Lower lobe of right lung (tissue), 2 donors: ENCODE measurements at places on chromosomes 2 and 18.

GRCh38 chr2:235165631-235166030 lies 213.8 kb downstream of the SH3BP4 start:
- no peak for DNase-seq

DNA sequence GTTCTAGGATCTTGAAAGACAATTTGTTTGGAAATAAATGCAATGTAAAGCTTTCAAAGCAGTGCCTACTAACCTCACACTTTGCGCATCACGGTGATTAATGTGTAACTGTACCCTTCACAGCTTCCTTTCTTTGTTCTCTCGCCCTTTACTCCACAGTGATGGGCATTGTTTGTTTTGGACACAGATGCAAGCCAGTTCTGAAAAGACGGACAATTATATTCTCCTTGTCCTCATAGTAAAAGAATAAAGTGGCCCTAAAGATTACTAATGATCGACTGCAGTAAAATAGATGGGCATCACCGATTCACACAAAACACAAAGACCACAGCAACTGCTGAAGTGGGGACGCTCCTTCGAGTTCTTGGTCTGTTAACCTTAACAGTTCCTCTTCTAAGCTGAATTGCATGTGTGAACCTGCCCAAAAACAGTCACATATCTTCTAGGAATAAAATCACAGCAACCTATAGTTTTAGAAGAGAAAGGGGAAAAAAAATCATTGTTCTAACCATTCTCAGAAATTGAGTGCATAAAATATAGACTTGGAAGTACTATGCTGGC lies 7.7 kb downstream of the L3MBTL4 start:
- no peak for DNase-seq

DNA sequence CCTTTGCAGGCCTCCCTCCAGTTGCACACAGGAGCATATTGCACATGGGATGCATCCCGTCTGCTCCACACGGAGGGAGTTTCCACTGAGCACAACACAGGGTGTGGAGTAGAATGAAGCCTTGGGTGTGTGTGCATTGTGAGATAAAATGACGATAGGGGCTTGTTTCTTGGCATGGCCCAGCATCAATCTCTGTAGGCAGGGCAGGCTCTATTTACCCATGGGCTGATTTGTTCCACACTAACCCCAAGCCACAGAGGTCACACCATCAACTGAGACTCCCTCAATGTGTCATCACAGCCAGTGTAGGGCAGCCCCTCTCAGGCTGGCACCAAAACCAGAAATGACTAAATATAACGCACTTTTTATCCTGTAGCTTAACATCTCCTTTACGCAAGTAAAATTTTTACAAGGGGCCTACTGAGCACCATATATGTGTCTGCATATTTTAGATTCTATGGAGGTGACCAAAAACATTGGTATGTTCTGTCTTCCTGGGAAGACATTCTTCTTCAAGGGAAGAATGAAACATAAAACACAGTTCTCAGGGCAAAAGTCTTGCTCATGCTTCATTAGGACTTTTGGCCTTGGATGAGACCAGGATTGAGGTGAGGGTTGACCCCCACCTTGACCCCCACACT lies 2.7 kb upstream of the GKN1 start:
- no peak for DNase-seq

GRCh38 chr2:232889876-232890401 lies 19.9 kb downstream of the SNORC start:
- no peak for DNase-seq

GRCh38 chr18:12639990-12640880 lies 17.7 kb downstream of the SPIRE1 start:
- DNase-seq, result no peak

DNA sequence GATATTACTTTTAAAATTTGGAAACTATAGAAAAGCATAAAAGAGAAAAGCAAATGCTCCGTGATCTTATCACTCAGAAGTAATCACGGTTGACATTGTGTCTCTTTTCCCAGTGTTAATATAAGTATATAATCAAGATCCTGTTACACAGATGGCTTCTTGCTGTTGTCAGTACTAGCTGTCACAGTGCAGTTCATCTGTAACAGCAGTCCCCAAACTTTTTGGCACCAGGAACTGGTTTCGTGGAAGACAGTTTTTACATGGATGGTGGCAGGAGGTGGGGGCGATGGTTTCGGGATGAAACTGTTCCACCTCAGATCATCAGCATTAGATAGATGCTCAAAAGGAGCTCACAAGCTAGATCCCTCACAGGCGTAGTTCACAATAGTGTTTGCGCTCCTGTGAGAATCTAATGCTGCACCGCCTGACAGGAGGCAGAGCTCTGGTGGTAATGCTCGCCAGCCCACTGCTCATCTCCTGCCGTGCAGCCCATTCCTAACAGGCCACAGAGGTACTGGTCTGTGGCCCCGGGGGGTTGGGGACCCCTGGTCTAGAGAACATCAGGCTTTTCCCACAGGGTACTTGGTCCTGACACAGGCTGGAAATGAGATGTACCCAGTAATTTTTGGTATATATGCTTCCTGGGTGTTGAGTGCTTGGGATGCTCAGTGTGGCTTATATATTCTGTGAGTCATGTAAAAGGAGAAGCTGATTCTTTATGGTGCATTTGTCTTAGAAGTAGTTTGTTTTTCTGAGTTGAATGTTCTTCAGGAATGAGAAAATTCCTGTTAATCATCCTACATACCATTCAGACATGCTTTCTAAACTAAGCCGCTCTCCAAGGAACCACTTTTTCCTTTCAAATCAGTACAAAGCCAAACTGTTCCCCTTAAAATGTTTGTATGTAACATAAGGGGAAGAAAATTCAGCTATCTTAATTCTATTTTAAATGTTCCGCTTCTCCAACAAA lies 121.8 kb downstream of the NCK2 start:
- no peak for DNase-seq

- DNase-seq, result no peak
Observed at GRCh38 chr2:43370705-43371104, 144.3 kb upstream of the ZFP36L2 start.

GRCh38 chr2:84880645-84881521 lies at the start of gene TRABD2A:
Gene TRABD2A, minus strand, starts transcription at chr2:84881084. Its CDS starts 45 bp downstream, at chr2:84881039.
- peak; percentile 69 for DNase-seq

DNA sequence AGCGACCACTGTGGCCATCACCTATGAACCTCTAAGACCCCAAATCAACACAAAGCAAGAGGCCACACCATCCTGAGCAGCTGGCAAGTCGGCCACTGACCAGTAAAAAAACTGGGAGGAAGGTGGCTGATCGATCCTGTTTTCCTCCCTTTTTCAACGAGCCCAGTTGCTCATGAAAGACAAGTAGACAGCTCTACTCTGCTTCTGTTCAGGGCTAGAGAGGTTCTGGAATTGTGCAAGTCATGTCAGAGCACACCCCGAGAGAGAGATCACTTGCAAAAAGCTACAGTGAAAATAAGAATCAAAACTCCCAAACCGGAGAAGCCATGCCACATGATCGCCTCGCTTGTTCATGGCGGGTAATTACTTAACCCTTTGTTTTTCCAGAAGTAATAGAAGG lies 34.6 kb downstream of the ZNF516 start:
- no peak for DNase-seq

DNA sequence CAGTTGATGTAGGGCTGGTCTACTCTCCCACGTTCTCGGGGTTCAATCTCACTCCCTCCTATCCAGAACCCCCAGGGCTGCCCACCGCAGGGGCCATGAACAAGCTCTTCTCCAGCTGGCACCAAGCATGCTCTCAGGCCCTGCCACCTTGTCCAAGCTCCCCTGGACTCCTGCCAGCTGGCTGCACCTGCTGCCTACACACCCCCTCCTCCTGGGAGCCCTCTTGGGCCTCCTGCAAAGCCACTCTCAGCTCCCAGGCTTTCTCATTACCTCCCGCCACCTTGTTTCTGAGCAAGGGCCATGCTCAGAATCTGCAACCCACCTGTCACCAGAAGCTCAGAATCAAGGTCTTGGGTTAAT lies 56.0 kb downstream of the HDAC4 start:
- peak; percentile 65 for DNase-seq

DNA sequence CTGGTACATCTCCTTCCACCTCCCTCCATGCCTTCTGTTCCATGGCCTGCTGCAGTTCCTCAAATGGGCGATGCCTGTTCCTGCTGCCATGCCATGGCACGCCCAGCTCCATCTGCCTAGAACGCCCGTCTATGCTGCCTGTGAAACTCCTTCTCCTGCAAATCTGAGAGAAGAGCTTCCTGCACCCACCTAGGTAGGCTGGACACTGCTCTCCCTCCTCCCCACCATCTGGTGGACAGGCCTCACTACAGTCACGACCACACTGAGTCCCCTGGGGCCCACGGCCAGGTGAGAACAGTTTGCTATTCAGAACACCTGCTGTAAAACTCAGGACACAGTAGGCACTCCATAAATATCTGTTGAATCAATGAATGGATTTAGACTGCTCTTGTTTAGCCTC lies 92.4 kb downstream of the LAMA1 start:
- no peak for DNase-seq

DNA sequence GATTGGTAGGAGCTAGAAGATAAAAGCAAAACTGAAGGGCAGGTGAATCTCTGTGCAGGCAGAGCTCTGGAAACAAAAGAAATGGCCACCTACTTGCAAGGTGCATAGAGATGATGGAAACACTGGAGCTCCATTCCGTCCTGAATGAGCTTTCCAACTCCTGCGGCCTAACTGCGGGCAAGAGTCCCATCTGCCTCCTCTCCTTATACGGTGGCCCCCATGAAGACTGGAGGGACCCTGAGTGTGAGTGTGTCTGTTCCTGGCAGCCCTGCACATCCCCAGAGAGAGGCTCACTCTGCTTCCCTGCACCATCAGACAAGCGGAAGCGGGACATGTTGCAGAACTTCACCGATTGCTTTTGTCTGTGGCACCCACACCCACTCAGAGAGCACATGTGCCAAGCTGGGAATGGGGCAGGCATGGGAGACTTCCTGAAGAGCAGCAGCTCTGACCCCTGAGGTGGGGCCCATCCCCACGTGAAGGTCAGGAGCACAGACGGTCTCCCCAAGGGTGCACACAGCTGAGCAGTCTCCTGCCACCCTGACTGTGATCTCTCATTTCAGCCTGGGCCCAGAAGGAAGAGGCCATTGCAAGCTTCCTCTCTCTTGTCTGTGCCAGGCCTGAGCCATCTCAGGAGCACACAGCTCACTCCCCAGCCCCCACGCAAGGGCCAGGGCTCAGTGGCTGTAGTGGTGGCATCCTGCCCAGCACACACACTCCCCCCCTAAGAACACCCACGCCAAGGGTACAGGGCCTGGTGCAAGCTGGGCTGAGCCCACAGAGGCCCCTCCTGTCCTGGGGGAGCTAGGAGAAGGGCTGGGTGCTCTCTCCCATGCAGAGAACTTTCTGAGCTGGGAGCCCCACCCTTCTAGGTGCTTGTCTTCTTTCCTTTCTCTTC lies 75.3 kb downstream of the STPG4 start:
- peak; percentile 74 for DNase-seq

- no peak for DNase-seq
Observed at GRCh38 chr2:181163139-181163538, 182.7 kb downstream of the UBE2E3 start.

GRCh38 chr2:102112692-102113665 lies 29.6 kb upstream of the IL1R1 start:
- DNase-seq, result no peak

DNA sequence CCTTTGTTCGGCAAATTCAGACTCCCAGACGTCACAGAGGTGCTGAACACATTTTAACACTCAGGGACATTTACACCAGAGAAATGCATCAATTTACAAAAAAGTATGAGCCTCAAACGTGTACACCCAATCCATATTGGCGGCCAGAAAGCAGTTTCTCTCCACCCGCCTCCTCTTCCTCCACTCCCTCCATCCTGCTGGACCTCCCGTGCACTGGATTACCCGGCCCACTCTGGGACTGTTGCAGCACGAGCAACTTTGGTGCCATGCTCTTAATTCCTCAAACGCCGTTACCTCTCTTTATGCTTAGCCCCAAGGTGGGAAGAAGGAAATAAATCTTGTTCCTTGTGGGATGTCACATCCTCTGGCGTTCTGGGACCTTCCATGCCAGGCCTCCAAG lies 243.4 kb downstream of the ZNF516 start:
- DNase-seq, result no peak

GRCh38 chr2:37856101-37856751 lies 68.9 kb upstream of the RMDN2 start:
- DNase-seq, result no peak

- no peak for DNase-seq
Observed at GRCh38 chr2:99395589-99396130, 58.5 kb downstream of the EIF5B start.

DNA sequence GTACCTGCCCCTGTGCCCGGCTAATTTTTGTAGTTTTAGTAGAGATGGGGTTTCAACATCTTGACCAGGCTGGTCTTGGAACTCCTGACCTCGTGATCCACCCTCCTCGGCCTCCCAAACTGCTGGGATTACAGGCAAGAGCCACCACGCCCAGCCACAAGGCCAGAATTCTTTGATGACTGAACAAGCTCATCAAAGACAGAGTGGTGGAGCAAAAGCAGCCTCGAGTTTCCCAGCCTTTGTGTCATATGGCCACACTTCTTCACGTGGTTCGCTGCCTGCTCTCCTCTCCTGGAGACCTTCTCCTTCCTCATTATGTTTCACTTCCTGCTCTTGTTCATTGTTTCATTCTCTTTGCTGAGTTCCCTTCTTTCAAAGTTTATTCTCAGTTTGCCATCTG lies 9.9 kb upstream of the NPC1 start:
- peak; percentile 77 for DNase-seq

- DNase-seq, result no peak
Observed at GRCh38 chr2:195579776-195580555, 77.1 kb upstream of the SLC39A10 start.

- no peak for DNase-seq
Observed at GRCh38 chr2:47190188-47190881, 35.2 kb upstream of the STPG4 start.

DNA sequence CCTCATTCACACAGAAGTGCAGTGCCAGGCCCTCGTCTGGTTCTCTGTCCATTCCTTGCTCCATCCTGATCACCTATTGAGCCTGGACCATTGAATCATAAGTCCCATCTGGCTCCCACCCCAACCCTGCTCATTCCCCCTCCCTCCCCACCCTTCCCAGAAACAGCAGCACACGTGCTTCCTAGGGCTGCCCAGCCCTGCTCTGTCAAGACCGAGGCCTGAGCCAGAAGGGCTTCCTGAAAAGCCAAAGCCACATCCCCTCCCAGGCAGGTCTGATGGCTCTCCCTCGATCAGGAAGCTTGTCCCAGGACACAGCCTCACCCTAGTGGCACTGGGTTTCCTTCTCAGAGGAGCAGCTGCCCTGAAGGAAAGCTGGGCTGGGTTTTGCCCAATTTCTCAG lies 79.8 kb upstream of the FZD7 start:
- no peak for DNase-seq

DNA sequence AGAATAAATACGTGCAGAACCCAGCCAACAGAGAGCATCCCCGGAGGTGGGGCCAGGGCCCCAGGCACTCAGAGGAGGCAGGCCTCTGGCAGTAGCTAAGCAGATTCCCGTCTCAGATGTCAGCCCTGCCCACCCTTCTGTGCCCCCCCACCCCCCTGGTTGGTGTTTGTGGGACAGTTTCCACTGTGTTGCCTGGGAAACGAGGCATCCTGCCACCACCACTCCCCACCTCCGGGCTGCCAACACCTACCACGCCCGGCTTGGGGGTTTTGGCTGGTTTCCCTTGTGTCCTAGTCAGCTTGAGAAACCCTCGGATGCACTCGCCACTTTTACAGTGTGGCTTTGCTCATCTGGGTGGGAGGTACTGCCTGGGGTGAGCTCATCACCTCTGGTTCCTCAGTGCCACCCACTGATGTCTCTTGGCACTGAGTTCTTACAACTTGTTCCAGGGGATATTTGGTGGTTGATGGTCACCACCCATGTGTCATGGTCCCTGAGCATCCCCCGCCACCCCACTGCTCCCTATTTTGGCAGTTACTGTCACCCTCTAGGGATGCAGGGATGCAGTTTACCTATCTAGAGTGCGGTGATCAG lies 72.4 kb upstream of the YWHAQ start:
- DNase-seq, result peak; percentile 79
